ENCODE measurements at places on chromosomes 1 and 21.

GRCh38 chr1:95257758-95258157, 23.7 kb downstream of the RWDD3 start:
- DNase-seq, result no peak

DNA sequence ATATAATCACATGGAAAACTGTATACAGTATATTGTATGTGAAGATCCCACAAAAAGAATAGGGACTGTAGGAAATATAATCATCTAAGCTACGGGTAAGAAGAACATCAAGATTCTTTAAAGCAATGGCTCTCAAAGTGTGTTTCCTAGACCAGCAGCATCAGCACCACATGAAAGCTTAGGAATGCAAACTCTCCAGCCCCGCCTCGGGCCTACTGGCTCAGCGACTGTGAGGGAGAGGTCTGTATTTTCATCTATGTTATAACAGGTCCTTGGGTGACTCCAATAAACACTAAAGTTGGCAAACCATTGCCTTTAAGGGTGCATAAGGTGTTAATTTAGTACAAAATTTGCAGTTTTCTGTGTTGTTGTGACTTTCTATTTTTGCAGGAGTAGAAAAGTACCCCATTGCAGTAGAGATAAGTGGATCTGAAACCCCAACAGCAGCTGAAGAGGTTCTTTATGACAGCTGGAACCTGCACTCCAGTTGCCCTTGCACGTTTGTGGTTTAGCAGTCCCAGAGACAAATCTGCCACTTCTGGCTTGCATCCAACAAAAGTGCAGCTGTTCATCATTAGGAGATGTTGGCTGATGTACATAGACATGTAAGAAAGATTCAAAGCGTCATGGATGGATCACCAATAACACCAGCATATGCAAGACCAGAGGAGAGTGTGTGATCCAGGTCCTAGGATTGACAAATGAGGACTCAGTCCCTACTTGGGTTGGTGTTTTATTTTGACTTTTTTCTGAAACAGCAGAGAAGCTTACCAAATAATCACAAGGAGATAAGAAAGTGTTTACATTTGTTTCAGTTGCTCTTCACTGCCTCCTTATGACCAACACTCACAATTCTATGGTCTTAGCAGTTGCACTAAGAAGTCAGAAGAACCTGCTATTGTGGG, 15.9 kb upstream of the IFNAR1 start:
- no peak for DNase-seq

DNA sequence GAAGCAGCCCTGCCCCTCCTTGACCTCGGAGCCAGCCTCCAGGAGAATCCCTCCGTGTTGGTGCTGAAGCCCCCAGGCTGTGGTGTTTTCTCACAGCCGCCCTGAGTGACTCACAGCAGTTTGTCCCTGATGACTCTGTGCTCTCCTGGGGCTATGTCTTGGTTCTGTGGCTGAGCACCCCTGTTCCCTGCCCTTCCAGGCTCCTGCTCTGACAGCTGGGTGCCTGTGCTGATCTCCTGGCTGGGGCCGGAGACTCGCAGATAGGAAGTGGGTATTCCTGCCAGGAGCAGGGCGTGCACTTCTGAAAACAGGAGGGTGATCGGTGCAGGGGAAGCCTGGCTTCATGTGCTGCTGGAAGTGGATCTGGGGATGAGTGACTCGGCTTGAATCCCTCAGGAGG, 34.5 kb downstream of the POFUT2 start:
- no peak for DNase-seq

DNA sequence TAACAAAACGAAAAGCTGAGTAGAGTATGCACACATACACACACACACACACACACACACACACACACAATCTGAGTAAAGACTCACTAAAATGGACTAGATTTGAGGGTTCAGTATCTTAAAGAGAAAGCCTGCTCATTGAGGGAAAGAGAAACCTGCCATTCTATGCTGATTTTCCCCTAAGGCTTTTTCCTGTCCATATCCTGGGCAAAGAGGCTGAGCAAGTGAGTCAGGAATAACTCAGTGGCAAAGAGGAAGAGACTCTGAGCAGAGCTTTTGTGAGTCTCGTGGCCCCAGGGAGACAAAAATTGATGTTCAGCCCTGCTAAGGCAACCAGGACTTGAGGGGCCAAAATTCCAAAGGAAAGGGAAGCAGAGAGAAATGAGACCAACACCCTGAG, 37.3 kb upstream of the RUNX1 start:
- no peak for DNase-seq

DNA sequence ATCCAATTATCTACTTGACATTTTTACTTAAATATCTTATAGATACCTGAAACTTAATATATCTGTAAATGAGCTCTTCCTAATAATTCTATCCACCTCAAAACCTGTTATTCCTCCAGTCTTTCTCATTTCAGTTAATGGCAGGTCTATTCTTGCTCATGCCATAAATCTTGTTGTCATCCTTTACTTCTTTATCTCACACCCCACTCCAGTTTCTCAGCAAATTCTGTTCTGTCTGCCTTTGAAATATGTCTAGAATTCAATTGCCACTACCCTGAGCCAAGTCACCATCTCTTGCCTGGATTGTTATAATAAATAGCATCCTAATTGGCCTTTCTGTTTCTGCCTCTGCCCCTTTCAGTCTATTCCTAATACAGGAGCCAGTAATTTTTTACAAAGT, 105.8 kb downstream of the MAN1A2 start:
- DNase-seq, result no peak

- DNase-seq, result no peak
Observed at GRCh38 chr1:212186427-212187207, 98.6 kb upstream of the PPP2R5A start.

GRCh38 chr1:95532335-95532734, 298.3 kb downstream of the RWDD3 start:
- DNase-seq, result no peak

GRCh38 chr1:219427403-219427802, 185.5 kb downstream of the ZC3H11B start:
- no peak for DNase-seq

DNA sequence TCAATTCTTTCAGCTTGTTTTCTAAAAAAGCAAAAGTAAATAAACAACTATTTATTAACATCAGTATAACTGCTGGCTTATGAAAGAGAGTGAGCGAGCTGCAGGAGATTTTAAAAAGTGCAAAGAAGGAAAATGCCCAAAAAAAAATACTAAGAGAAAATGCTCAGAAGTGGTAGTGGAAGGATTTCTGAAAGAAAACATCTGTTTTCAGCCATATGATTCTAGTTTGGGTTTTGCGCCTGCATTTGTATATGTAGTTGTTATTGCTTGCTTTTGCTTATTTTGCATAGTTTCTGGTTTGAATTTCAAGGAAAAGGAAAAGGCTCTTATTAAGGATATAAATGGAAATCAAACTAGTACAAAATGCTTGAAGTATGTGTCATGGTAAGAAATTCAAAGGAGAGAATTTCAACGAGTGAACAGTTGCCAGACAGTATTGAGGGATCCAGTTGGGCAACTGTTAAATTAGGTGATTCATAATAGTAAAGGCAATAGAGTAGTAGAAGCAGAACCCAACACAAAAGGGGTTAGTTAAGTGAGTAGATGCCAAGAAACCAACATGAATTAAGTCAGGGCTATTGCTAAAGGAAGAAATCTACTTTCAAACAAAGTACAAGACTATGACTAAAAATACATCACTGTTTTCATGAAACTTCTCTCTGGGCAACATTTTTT, 1.2 kb downstream of the GBP5 start:
- no peak for DNase-seq

DNA sequence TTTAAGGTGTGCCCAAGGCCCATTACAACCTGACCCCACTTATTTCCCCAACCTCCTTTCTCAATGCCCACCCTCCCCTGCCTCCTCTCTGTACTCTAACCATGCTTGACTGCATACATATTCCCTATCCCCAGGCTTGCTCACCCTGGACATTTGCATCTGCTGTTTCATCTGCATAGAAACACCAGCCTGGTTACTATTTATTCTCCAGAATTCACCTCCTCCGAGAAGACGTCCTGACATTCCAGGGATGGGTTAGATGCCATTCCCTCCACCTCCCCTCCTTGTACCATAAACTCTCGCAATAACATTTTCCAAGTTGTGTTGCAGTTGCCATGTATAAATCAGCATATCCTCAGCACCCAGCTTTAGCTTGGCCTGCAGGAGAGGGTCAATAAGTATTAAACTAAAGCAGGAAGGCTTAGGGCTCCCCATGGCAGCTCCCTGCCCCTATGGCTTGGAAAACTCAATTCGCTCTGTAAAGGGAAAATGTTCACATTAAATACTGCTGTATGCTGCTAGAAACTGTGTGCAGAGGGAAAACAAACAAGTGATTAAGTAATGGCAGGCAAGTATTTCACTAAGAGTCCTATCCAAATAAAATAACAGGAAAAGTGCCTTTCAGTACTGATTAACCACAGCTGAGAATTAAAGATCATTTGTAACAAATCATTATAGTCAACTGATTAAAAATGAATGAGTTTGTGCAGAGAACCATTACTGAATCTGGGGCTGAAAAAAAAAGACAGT, 202.3 kb downstream of the TNR start:
- no peak for DNase-seq

DNA sequence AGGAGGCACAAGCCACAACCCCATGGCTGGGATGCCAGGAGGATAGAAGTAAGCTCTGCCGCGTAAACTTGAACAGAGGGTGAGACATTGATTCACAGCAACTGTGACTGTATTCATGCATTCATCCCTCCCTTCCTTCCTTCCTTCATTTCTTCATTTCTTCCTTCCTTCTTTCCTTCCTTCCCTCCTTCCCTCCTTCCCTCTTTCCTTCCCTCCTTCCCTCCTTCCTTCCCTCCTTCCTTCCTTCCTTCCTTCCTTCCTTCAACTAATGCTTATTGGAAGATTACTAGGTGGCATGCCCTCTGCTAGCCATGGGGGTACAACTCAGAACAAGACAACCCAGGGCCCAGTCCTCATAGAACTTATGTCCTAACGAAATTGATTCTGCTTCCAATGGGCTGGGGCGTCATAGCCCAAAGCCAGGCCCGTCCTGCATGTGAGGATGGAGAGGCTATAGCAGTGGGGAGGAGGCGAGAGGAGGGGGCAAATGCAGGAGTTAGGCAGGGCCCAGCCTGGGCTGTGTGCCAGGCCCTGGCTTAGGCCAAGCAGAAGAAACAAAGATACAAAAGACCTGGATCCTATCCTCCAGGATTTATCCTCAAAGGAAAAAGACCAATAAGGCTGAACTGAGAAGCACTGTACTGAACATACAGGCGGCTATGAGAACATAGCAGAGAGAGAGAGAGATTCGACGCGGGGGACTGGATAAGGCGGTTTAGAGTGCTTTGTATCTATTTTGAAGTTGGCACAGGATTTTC, 24.4 kb upstream of the PAXBP1 start:
- no peak for DNase-seq

DNA sequence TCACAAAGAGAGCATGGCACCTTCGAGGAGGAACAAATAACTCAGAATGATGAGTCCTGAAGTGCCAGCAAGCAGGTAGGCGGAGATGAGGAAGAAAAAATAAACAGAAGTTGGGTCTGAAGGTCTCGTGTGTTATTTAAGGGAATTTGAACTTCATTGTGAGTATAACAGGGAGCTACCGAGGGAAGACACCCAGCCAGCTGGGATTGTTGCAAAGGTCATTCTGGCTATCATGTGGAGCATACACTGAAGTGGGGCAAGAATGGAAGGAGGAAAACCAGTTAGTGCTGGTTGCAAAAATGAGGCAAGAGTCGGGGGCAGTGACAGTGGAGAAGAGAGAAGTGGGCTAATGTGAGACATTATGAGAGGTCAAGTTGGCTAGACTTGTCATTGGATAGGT, 53.6 kb upstream of the RAP1A start:
- DNase-seq, result no peak

- peak; percentile 58 for DNase-seq
Observed at GRCh38 chr1:10694274-10694632, 102.2 kb downstream of the CASZ1 start.

GRCh38 chr1:19567041-19567440, 77.1 kb upstream of the NBL1 start:
- DNase-seq, result no peak

DNA sequence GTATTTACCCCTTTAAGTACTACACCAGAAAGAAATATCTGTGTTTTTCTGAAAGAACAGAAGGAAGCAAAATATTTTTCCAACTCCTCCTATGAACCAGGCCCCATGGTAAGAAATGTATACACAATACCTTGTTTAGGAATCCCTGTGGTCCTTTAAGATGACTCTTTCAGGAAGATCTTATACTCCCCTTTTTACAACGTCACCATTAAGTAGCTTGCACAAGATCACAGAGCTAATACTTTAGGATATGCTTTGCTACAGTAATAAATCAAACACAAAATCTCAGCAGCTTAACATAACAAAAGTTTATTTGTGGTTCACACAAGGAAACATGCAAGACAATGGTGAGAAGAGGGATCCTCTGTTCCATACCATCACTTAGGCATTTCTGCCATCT, 8.8 kb upstream of the LAMB3 start:
- DNase-seq, result no peak

- DNase-seq, result no peak
Observed at GRCh38 chr1:244052016-244052727, 1.1 kb downstream of the ZBTB18 start.

DNA sequence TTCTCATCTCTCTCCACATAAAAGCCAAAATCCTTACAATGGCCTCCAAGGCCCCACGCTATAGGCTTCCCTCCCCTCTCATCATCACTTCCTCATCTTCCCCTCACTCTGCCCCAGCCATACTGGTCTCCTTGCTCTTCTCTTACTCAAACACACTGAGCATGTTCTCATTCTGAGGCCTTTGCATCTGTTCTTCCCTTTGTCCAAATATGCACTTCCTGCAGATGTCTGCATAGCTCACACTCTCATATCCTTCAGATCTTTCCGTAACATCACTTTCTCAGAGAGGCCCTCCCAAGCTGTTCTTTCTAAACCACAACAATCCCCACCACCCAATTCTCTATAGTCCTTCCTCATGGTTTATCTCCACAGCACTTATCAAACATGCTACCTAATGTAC, 284.1 kb downstream of the HHIPL2 start:
- DNase-seq, result no peak

DNA sequence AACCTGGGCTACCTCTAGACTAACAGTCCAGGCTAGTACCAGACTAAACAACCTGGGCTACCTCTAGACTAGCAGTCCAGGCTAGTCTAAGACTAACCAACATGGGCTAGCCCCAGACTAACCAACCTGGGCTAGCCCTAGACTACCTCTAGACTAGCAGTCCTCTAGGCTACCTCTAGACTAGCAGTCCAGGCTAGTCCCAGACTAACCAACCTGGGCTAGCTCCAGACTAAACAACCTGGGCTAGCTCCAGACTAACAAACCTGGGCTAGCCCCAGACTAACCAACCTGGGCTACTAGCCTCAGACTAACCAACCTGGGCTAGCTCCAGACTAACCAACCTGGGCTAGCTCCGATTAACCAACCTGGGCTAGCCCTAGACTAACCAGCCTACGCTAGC, 2.0 kb downstream of the TFF2 start:
- DNase-seq, result peak; percentile 8

DNA sequence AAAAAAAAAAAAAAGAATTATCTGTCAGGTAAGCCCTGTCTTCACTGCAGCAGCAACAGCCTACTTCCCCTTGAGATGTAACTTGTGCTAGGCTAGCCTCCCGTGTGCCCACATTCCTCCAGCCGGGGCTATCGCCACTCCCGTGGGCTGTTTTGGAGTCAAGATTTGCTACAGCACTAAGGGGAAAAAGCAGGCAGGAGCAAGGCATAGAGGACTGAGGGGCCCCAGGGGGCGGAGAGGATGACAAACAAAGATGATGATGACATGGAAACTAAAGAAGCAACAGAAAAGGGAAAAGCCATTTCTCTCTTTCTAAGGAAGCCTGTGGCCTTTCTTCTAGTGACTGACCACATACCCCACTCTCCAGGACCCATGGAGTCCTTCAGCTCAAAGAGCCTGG, 1.9 kb downstream of the TNFAIP8L2 start:
- peak; percentile 79 for DNase-seq
